ENCODE measurements at places on chromosomes 13 and 19. TPM values are rescaled to one million over a fixed set of nuclear protein-coding genes. Genes with fewer than 3 reads are reported as not detected.

Gene SIAH3
- total RNA-seq, result not detected

Gene PSG6
- total RNA-seq, result not detected

Gene RUBCNL
- 1.6 TPM for total RNA-seq

Gene GPC6
- 14.9 TPM for total RNA-seq

Gene ATP4B
- not detected for total RNA-seq

Gene KLK15
- total RNA-seq, result not detected

Gene ENOX1
- total RNA-seq, result 14.1 TPM

Gene MIA
- total RNA-seq, result 2.8 TPM

Gene SHISA2
- not detected for total RNA-seq

GRCh38 chr19:53978975-53979801 is 12.2 kb upstream of the CACNG6 start:
- H3K27ac ChIP-seq, result no peak overlapping the region
- H3K4me1 ChIP-seq, result peaks cover 40% of the 10 kb centered on the region

- no peak overlapping the region for H3K4me3 ChIP-seq
- no peak overlapping the region for H3K27ac ChIP-seq
- H3K4me1 ChIP-seq, result peaks cover 16% of the 10 kb centered on the region
Observed at GRCh38 chr13:108266321-108266990, 3.1 kb upstream of the TNFSF13B start.

DNA sequence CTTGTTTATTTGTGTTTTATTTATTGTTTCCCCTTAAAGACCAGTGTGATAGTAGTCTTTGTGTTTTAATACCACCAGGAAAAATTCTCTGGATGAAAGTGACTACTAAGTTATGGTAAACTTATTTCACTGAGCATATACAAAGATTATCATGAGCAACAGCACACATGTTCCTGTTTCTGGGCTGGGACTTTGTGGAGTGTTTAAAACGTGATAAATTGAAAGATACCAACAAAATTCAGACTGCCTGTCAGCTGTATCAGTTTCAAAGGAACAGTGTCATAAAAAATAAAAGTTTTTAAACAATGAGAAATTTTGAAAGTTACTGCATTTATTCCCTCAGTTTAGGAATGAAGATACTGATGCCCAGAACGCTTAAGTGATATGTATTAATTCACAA is 259.4 kb downstream of the DACH1 start:
- no peak overlapping the region for H3K4me3 ChIP-seq
- no peaks in the 10 kb centered on the region for H3K27me3 ChIP-seq
- no peaks in the 10 kb centered on the region for H3K36me3 ChIP-seq
- DNase-seq, result no peak
- no peaks in the 10 kb centered on the region for H3K4me1 ChIP-seq

GRCh38 chr19:1533510-1534150 is 9.8 kb downstream of the PLK5 start:
- H3K27me3 ChIP-seq, result no peaks in the 10 kb centered on the region
- no peak for DNase-seq
- H3K4me1 ChIP-seq, result peaks cover 1% of the 10 kb centered on the region
- H3K36me3 ChIP-seq, result no peaks in the 10 kb centered on the region

DNA sequence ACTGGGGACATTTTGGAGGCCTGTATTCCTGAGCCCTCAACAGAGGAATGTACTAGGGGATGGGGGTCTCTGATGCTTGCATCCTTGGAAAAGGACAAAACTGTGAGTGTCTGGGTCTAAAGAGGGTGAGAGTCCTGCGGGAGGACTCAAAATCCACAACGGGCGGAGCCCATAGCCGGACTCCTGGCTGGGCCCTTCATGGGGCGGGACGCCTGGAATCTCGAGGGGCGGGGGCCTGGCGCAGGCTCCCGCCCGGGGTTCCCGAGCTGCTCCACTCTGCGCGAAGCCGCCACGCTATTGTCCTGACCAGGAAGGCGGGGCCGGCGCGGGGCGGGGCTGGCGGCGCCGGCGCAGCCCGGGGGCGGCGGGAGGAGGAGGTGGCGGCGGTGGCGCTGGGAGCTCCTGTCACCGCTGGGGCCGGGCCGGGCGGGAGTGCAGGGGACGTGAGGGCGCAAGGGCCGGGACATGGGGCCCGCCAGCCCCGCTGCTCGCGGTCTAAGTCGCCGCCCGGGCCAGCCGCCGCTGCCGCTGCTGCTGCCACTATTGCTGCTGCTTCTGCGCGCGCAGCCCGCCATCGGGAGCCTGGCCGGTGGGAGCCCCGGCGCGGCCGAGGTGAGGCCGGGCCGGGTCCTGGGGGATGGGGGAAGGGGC is at the start of gene APLP1:
APLP1 (plus strand) TSS at position 403 of the 651 bp plus-strand sequence; CDS start at position 466, 63 bp downstream.
- H3K4me1 ChIP-seq, result peaks cover 26% of the 10 kb centered on the region
- H3K36me3 ChIP-seq, result no peaks in the 10 kb centered on the region
- H3K4me3 ChIP-seq, result peak within 1 kb of the TSS; percentile 63
- peaks cover 9% of the 10 kb centered on the region for H3K27me3 ChIP-seq
- no peak within 1 kb of the TSS for H3K27ac ChIP-seq

DNA sequence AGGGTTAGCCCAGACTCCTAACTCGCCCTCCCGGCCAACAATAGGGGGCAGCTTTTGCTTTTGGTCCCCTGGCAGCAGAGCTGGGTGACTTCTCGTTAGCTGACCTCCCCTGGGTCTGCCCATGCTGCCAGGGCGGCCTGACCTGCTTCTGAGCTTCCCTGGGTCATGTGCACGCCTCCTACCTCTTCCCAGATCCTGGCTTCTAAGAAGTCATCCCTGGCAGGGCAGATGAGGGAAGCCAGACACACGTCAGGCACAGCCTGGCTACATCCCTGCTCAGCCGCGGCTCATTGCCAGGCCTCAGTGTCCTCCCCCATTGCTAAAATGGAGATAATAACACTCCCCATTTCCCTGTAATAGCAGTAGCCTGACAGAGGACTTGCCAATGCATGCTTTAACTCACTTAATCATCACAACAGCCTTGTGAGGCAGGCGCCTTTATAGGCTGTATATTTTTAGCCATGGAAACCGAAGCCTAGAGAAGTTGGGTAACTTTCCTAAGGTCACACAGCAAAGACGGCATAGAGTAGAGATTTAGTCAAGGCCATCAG is 2.1 kb downstream of the KCNK6 start:
- no peak for DNase-seq
- H3K27me3 ChIP-seq, result no peaks in the 10 kb centered on the region
- H3K36me3 ChIP-seq, result peaks cover 24% of the 10 kb centered on the region
- peak overlapping the region; percentile 81 for H3K27ac ChIP-seq

GRCh38 chr19:39645800-39646411 is 9.8 kb upstream of the LGALS16 start:
- no peak overlapping the region for H3K27ac ChIP-seq
- no peaks in the 10 kb centered on the region for H3K36me3 ChIP-seq
- peaks cover 4% of the 10 kb centered on the region for H3K27me3 ChIP-seq

DNA sequence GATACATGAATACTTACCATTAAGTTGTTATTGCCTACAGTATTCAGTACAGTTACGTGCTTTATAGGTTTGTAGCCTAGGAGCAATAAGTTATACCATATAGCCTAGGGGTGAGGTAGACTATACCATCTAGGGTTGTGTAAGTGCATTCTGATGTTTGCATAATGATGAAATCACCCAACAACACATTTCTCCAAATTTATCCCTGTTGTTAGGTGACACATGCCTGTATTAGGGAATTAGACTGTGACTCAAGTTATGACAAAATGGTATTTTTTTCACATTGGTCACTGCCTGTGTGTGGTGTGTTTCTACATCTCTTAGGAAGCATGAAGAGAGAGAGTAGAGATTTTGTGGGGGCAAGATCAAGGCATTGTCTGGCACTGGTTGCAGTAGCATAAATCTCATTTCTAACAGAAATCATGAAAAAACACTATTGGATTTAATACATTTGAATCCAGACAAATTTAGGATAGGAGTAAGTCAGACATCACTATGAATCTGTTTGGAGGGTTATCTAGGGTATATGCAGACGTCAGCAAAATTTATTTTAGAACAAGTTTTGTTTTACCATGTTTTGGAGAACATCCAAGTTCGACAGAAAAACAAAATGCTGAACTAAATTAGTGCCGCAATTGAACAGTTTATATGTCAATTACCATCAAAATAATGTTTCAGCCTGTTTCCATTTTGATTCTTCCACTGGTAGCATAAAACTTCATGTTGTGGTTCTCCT is 332.1 kb downstream of the LMO7 start:
- DNase-seq, result no peak
- no peaks in the 10 kb centered on the region for H3K27me3 ChIP-seq
- H3K4me1 ChIP-seq, result no peaks in the 10 kb centered on the region
- H3K27ac ChIP-seq, result no peak overlapping the region
- no peak overlapping the region for H3K4me3 ChIP-seq
- H3K36me3 ChIP-seq, result no peaks in the 10 kb centered on the region

DNA sequence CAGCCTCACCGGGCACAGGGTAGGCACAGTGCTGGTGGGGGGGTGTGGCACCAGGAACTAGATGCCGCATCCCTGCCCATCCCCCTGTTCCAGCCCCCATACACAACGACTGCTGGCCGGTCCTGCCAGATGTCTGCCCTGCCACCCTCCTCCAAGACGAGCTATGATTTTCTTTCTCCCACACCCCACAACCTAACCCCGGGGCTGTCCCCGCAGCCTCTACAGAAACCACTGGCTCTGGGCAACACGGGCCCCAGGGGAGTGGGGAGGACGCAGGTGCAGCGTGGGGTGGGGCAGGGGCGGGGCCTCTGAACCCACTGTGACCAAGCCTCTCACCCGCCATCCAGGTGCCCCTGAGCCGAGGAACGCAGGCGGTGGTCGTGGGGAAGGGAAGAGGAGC is 15.5 kb downstream of the PGLS start:
- DNase-seq, result no peak
- H3K36me3 ChIP-seq, result no peaks in the 10 kb centered on the region
- no peak overlapping the region for H3K27ac ChIP-seq
- peaks cover 8% of the 10 kb centered on the region for H3K27me3 ChIP-seq

DNA sequence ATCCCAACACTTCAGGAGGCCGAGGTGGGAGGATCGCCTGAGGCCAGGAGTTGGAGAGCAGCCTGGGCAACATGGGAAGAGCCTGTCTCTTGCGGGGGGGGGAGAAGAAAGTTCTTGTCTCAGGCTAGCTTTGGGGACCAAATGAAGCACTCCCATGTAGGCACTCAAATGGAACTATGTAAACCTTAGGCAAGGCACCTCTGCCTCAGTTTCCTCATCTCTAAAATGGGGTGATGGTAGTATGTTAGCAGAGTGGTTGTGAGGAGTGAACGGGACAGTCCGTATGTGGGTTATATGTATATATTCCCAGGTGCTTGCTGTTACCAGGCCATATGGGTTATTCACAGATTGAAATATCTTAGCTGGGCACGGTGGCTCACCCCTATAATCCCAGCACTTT is 6.5 kb upstream of the DLL3 start:
- H3K27me3 ChIP-seq, result no peaks in the 10 kb centered on the region
- no peak for DNase-seq
- no peaks in the 10 kb centered on the region for H3K4me1 ChIP-seq
- peaks cover 44% of the 10 kb centered on the region for H3K36me3 ChIP-seq
- no peak overlapping the region for H3K27ac ChIP-seq

GRCh38 chr13:37118016-37118415 is 12.6 kb upstream of the CSNK1A1L start:
- H3K36me3 ChIP-seq, result no peaks in the 10 kb centered on the region
- no peak overlapping the region for H3K4me3 ChIP-seq
- no peaks in the 10 kb centered on the region for H3K27me3 ChIP-seq
- no peak overlapping the region for H3K27ac ChIP-seq

DNA sequence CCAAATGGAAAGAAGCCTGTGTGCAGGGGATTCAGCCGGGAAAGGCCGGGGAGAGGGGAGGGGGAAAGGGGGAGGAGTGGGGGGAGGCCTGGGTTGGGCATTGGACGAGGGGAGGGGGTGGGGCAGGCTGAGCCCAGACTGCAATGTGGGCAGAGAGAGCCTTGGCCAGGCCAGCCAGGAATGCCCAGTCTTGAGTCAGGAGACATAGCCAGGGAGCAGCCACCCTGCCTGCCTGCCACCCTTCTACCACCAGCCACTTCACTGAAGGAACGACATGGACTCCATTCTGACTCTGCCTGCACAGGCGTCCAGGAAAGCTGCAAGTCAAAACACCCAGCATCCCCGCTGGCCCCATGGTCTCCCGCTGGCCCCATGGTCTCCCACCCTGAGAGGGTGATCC is 498 bp downstream of the PROZ start:
- no peak overlapping the region for H3K4me3 ChIP-seq
- H3K27me3 ChIP-seq, result no peaks in the 10 kb centered on the region
- peaks cover 6% of the 10 kb centered on the region for H3K4me1 ChIP-seq

GRCh38 chr13:51258612-51259548 is 36.7 kb downstream of the FAM124A start:
- H3K36me3 ChIP-seq, result peaks cover 53% of the 10 kb centered on the region
- H3K4me3 ChIP-seq, result no peak overlapping the region
- peaks cover 37% of the 10 kb centered on the region for H3K4me1 ChIP-seq
- H3K27me3 ChIP-seq, result no peaks in the 10 kb centered on the region
- no peak for DNase-seq

DNA sequence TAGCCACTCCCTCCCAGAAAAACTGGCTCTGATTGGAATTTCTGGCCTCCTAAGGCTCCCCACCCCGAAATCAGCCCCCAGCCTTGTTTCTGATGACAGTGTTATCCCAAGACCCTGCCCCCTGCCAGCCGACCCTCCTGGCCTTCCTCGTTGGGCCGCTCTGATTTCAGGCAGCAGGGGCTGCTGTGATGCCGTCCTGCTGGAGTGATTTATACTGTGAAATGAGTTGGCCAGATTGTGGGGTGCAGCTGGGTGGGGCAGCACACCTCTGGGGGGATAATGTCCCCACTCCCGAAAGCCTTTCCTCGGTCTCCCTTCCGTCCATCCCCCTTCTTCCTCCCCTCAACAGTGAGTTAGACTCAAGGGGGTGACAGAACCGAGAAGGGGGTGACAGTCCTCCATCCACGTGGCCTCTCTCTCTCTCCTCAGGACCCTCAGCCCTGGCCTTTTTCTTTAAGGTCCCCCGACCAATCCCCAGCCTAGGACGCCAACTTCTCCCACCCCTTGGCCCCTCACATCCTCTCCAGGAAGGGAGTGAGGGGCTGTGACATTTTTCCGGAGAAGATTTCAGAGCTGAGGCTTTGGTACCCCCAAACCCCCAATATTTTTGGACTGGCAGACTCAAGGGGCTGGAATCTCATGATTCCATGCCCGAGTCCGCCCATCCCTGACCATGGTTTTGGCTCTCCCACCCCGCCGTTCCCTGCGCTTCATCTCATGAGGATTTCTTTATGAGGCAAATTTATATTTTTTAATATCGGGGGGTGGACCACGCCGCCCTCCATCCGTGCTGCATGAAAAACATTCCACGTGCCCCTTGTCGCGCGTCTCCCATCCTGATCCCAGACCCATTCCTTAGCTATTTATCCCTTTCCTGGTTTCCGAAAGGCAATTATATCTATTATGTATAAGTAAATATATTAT is 6.1 kb downstream of the FOSB start:
- H3K27me3 ChIP-seq, result no peaks in the 10 kb centered on the region
- no peak overlapping the region for H3K27ac ChIP-seq
- H3K4me3 ChIP-seq, result no peak overlapping the region
- no peak for DNase-seq

DNA sequence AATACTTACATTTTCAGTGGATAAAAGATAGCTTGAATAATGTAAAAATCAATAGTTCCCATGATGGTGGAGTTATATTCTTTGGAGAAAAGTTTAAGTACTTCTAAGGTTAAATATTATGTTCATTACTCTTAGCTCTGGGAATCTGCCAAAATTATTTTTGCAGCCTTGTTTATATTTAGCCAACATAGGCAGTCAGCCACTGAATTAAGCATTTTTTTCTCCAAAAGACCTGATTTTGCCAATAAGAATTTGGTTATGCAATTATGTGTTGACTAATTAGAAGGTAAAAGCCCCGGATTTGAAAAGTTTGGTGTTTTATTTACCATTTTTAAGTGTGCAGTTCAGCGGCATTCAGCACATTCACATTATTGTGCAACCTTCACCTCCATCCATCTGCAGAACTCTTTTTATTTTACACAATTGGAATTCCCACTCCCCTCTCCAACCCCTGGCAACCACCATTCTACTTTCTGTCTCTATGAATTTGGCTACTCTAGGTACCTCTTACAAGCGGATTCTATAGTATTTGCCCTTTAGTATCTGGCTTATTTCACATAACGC is 90.1 kb upstream of the C1QTNF9B start:
- no peak overlapping the region for H3K27ac ChIP-seq
- peaks cover 14% of the 10 kb centered on the region for H3K4me1 ChIP-seq
- no peak for DNase-seq
- H3K27me3 ChIP-seq, result no peaks in the 10 kb centered on the region
